Activated effector memory CD4-positive, alpha-beta T cell treated with anti-CD3 and anti-CD28 coated beads, Interleukin-2, amount 50 U/mL, for 16 hours (primary cell): ENCODE measurements at places on chromosomes 3 and 15.

DNA sequence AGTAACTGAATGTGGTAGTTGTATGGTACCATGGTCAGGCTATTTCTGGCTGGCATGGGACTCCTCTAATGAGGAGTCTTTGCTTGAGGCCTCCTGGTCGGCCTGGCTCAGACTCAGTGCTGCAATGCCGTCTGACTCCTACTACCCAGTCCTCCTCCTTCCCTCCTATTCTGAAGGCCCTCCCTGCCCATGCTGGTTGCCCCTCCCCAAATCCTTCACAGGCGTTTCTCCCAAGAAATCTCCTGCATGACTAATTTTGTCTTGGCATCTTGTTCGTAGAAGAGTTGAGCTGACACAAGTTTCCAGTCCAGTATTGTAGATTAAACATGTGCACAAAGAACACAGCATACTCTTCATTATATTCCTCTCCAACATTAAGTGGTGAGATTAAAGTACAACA, 115.5 kb downstream of the NFKBIZ start:
- DNase-seq: no peak

DNA sequence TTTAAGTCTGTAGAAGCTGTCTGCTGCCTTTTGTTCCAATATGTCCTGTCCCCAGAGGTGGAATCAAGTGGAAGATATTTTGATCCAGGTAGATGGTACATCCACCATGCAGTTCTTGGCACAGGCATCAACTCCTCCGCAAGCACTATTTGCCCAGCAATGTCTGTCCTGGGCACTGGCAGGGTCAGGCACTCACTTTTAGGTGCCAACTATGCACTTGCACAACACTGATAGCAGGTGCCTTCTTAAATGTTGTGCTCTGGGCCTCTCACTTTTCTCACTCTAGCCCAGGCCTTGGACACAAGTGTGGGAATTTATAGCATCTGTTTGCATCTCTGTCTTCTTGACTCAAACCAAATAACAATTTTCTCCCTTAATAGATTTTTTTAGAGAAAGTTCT, 140.5 kb upstream of the UBE2E2 start:
- no peak for DNase-seq

GRCh38 chr3:45965653-45966052, 22.4 kb downstream of the CXCR6 start:
- DNase-seq: peak; percentile 73

GRCh38 chr3:111723293-111724215, 128.4 kb upstream of the ZBED2 start:
- no peak for DNase-seq

- DNase-seq: no peak
Measured at GRCh38 chr3:193499136-193499770, 55.4 kb downstream of the ATP13A4 start.

GRCh38 chr15:67495585-67495984, 25.3 kb upstream of the C15orf61 start:
- DNase-seq: no peak

DNA sequence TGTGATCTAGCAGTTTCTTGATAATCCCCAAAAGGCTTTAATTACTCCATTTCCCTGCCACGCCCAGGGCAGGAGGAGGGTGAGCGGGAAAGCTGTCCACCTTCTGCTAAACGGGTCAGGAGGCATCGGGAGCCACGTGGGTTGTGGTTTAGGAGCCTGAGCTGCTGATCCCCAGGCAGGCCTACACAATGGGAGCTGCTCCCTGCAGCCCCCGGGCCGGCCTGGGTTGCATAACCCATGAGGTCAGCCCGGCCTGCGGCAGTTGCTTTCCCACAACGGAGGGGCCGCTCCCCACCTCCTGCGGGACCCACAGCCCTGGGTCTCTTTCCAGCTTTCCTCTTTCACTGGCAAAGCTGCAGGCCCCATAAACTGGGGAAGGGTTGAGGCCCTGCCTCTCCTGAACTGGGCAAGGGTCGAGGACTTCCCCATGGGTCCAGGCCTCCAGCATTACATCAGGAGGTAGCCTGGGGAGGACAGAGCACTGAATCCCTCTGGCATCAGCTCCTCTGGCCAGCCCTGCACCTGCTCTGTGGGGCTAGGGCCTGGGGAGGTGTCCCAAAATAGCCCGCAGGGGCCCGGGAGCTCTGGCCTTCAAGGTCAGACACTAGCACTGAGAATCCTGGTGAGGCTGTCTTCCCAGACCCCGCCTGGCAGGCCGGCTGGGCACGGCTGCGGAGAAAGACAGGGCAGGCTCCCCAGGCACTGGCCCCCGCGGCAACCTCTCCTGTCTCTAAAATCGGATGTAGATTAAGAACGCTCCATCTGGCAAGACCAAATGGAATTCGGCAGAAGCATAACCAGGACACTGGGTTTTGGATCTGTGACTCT, 47.3 kb downstream of the ZDHHC19 start:
- no peak for DNase-seq

DNA sequence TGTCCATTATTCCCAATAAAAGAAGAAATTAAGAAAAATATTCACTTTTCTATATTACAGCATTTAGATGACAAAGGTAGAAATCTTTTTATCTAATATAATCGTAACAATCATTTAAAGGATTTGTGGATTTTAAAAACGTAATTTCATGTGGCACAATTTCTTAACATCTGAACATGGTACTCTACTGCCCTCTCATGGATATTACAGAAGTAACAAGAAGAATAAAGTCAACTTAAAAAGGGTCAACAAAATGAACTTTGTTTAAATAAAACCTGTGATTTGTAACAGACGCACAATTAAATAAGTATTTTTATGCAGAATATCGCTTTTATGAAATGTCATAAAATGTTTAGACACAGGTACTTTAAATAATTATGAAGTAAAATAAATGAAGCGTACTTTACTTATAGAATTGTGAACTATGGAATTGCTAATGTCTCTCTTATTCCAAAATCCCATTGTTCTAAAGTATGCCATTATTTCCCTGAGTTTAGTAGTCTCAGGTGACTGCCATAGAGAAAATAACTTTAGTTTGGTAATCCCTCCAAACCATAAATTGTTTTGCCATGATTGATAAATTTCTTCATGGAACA, 366.8 kb upstream of the ZNF385D start:
- DNase-seq: no peak

DNA sequence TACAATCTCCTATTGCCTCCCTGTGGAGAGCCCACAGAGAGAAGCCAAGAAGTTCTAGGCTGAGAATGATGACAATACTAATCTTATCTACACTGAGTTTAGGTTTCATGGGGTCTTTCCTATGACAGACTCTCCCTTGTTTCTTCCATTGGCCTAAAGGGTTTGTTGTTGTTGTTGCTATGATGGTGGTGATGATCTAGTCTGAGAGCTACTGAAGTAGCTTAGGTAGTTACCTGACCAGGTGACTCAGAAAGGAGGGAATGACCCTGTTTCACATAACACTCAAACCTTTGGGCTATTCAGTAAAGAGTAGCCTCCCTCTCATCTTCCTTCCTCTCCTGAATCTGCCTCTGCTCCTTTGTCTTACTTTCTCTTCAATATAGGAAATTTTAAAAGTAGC, 170.2 kb downstream of the GMNC start:
- DNase-seq: no peak

- DNase-seq: no peak
Measured at GRCh38 chr3:141346839-141347238, 21.5 kb upstream of the ZBTB38 start.

- DNase-seq: no peak
Measured at GRCh38 chr15:73845507-73845906, 27.9 kb upstream of the TBC1D21 start.

DNA sequence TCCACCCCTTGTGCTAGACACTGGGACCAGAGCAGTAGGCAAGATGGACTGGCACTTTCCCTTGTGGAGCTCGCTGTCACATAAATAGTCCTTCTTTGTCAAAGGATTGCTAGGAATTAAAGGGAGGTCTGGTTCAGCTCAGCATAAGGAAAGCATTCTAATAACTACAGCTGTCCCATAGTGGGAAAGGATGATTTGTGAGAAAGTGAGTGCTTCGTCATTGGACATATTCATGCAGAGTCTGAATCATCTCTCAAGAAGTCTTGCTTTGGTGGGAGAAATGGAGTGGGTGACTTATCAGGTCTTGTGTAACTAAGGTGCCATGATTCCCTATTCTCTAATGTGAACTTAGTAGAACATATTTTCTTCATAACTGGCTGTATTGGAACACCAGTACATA, 14.7 kb downstream of the PPARG start:
- no peak for DNase-seq

GRCh38 chr3:146803745-146804144, 198.6 kb upstream of the PLSCR5 start:
- DNase-seq: no peak

DNA sequence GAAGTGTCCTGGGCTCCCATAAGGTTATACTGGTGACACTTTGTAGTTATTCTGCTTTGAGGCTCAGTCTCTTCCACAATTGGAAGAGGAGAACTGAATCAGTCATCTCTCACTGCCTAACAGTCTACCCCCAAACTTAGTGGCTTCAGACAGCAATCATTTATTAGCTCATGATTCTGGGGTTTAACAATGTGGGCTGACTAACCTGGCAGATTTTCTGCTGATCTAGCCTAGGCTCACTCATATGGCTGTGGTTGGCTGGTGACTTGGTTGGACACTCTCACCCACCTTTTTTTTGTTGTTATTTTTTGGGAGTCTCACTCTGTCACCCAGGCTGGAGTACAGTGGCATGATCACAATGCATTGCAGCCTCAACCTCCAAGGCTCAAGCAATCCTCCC, 7.1 kb downstream of the GPD1L start:
- DNase-seq: no peak
